ENCODE measurements at places on chromosomes 7 and 10.

DNA sequence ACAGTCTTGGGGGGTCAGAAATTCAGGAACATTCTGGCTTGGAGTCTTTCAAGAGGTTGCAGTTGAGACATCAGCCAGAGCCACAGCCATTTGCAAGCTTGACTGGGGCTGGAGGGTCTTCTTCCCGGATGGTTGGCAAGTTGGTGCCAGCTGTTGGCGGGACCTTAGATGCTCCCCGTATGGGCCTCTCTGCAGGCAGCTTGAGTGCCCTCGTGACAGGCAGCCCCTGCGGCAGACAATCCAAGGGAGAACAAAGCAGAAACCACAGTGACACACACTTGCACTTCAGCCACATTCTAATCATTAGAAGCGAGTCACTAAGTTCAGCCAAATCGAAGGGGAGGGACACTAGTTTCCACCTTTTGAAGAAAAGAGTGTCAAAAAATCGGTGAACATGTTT lies 59.4 kb upstream of the MXI1 start:
- DNase-seq: no peak

- no peak for DNase-seq
These were observed 161.6 kb upstream of the MKLN1 start for GRCh38 chr7:131166066-131166465.

GRCh38 chr7:50166997-50167965 lies 74.2 kb upstream of the ZPBP start:
- no peak for DNase-seq

DNA sequence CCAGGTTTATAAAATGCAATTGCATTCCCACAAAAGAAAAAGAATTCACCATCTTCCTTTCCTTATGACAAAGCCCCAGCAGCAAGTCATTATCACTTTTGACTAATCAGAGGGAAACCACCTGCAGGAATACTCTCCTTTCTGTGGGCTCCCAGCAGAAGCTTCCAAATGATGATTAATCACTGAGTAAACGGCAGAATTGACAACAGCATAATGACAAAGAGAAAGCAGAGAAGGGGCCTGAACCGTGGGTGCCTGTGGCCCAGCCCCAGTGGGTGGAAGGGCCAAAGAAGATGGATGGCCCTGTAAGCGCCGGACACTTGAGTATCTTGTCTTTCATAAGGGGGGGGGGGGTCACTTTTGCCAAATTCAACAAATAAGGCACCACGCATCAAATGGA lies 152.4 kb upstream of the NRBF2 start:
- no peak for DNase-seq

GRCh38 chr7:27420702-27421101 lies 178.1 kb downstream of the EVX1 start:
- no peak for DNase-seq

- no peak for DNase-seq
These were observed 402.6 kb downstream of the SORCS1 start for GRCh38 chr10:106761906-106762305.

DNA sequence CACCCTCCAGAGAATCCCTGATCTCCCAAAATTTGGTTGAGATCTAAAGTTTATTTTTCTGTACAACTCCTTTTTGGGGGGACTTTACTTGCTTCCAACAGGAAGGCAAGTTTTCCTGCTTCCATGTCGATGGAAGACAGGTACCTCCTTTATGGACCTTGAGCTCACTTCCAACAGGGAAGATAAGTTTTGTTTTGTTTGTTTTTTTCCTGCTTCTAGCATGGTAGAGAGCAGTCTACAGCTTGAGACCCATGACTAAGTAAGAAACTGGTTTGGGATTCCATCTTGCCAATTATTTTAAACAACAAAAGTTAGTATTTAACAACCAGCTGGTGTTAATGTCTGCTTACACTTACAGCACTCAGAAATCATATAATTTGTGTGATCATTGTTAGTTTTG lies 74.4 kb downstream of the ST8SIA6 start:
- no peak for DNase-seq
